ENCODE measurements at places on chromosomes 7 and 10.
A peak's percentile ranks its signal among the peaks of the same experiment; 100 is the strongest.

- DNase-seq, result peak; percentile 88
Measured at GRCh38 chr7:56074371-56074791, 10.3 kb downstream of the SUMF2 start.

DNA sequence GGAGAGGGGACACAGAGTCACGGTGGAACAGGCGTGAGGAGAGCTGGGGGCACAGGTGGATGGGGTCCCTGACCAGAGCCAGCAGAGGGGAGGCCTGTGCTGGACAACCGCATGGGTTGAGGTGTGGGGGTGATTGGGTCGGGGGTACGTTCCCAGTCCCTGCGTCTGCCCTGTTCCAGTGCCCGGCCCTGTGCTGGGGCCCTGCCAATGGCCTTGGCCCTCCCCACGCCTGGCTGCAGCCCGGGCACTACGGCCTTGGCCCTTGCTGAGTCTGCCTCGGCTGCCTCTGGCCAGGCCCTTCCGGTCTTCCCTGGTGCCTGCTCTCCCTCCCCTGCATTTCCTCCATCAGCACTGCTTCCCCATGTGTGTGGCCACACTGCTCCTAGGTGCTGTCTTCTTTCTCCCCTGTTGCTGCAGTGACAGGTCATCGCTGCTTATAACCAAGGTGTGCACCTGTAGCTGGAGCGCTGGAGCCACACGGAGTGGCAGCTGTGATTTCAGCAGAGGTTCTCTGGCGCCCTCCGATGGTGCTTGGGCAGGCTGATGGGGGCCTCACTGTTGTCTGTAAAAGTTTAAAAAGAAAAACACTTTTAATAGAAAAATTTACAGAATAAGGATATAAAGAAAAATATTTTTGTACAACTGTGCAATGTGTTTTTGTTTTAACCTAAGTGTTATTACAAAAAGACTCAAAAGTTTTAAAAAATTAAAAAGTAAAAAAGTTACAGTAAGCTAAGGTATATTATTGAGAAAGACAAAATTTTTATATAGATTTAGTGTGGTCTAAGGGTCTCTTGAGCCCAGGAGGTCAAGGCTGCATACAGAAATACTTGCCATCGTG is 45.2 kb upstream of the BHLHA15 start:
- no peak for DNase-seq

DNA sequence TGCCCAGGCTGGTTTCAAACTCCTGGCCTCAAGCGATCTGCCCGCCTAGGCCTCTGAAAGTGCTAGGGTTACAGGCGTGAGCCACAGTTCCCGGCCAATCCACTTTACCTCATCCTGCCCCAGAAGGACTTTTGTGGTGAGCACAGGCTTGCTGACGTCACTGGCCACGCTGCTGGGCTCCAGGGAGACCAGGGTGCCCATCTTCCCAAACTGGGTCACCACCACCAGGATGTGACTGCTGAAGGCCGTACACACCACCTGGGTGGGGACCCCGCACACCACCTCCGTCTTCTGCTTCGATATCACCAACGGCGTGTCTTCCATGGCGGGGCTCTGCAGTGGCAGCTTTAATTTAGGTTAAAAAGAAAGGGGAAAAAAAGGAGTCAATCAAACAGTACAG is 816 bp downstream of the PSMG3 start:
- DNase-seq, result no peak

GRCh38 chr7:6589829-6590644 is at the start of gene INTS15:
Gene INTS15, plus strand, starts transcription at chr7:6590021. Its CDS starts 263 bp downstream, at chr7:6590284.
- DNase-seq, result peak; percentile 89

- DNase-seq, result no peak
Measured at GRCh38 chr10:62306663-62307062, 38.0 kb upstream of the RTKN2 start.

DNA sequence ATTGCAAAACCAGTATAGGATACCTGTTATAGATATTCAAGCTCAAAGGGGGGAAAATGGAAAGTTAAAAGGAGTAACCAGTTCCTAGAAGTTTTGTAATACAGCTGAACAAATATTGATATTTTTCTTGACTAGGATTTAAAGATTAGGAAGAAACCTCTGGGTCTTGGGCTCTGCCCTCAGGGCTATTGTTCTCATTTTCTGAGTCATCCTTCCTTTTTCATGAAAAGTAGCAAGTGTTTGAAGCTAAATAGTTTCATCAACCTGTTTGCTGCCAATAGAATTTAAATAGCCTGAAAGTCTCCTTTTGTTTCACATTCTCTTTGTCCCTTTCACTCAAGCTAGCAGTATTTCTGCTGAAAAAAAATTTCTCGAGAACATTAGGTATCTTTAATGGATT is 1061.1 kb upstream of the GHITM start:
- DNase-seq, result no peak

DNA sequence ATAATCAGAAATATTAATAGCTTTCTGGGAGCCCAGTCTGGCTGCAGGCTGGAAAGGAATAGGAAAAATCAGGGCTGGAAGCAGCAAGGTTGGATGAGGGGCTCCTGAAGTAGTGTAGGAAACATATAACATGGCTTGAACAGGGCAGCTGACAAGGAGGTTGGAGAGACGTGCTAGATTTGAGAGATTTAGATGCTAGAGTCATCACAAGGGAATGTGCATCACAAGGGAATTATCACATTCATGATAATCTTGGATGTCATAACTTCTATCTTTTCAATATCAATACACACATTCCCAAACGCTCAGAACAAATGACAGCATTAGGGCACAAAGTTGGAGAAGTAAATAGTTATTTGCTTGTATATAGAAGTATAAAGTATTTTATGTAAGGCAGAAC is 120.9 kb upstream of the EGFR start:
- no peak for DNase-seq

DNA sequence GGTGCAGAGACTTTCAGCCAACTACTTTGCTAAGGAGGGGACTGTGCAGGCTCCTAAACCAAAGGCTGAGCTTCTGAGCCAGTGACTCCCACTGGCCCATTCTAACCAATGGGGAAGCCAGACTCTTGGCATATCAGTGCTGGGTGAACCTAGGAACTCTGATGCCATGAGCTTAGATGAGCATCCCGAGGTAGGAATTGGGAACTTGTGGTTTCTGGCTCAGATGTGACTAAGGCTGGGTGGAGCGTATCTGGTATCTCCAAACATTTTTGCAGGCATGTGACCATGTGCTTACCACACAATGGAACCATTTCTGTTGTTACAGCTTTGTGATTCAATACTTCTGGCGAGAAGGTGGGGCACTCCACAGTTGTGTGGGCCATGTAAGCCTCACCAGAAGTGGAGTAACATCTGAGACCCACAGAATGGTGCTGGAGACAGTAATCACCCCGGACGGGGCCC is 2.5 kb upstream of the AVPI1 start:
- DNase-seq, result peak; percentile 90
